Activated naive CD8-positive, alpha-beta T cell treated with anti-CD3 and anti-CD28 coated beads for 36 hours (primary cell): ENCODE measurements at places on chromosomes 7 and 10. TPM values are rescaled to one million over a fixed set of nuclear protein-coding genes. Genes with fewer than 3 reads are reported as not detected.

PSD gene
- 5.2 TPM for total RNA-seq

NKX2-3 gene
- not detected for total RNA-seq

- H3K27ac ChIP-seq: no peak overlapping the region
- no peak overlapping the region for H3K4me3 ChIP-seq
- no peak for DNase-seq
These were observed 52.9 kb downstream of the CALD1 start for GRCh38 chr7:134832367-134832766.

DNA sequence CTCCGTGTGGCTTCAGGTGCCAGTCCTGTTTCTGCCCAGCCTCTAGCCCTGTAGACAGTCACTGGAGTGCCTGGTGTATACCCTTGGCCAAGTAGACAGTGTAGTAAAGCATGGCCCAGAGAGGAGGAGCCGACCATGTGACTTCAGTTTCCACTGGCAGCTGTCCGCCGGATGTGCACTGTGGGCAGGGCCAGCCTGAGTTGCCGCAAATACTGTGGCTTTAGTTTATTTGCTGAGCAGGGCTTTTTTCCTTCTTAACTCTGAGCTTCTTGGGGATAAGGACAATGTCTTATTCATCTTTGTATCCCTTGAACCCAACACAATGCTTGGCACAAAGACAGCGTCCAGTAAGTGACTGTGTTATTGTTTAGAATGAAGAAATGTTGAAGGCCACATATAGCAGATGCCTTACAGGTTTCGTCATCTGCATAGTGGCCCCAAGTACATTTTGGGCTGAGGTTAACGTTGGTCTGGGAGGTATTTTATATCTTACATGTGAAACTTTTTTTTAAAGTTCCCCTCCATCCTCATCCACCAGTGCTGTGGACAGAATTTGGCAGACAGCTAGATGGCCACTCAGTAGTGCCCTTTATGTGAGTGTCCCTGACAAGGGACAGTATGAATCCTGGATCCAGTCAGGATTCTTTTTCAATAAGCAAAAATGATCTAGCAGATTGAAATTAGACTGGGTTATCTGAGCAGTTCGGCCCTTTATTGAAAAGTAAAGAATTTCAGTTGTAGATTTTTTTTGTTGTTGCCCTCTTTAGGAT is 40.6 kb downstream of the CYP17A1 start:
- H3K4me3 ChIP-seq: peak overlapping the region; percentile 29
- peak; percentile 65 for DNase-seq
- peaks cover 46% of the 10 kb centered on the region for H3K4me1 ChIP-seq

DNA sequence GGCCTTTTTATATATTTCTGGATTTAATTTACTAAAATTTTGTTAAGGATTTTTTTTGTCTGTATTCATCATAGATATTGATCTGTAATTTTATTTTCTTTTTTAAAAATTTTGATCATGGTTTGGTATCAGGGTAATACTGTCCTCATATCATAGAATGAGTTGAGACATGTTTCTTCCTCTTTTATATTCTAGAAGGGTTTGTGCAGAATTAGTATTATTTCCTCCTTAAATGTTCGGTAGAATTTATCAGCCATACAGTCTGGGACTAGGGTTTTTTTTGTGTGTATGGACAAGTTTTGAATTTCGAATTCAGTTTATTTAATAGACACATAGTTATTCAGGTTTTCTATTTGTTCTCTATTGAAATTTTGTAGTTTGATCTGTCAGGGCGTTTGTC is 54.0 kb downstream of the SHOC2 start:
- H3K27me3 ChIP-seq: no peaks in the 10 kb centered on the region
- H3K27ac ChIP-seq: no peak overlapping the region
- H3K36me3 ChIP-seq: peaks cover 49% of the 10 kb centered on the region
- peaks cover 39% of the 10 kb centered on the region for H3K4me1 ChIP-seq
- no peak overlapping the region for H3K4me3 ChIP-seq

DNA sequence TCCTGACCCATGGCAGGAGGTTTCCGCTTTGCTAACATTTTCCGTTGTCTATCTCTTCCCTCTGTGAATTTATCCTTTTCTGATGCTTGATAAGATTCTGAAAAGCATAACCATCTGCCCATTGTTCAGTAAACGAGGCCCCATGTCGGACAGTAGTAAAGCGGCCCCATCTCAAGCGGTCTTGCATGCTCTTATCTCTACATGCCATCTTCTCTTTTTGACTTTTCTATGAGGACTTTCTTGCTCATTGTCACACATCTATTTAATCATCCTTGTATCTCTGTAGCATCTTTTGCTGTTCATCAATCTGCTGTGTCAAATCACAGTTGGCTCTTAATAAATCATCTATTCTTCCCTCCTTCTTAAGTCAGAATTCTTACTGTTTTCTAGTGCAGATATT is 37.6 kb downstream of the ZNF248 start:
- peaks cover 24% of the 10 kb centered on the region for H3K36me3 ChIP-seq
- no peak overlapping the region for H3K27ac ChIP-seq
- no peak for DNase-seq
- H3K4me1 ChIP-seq: no peaks in the 10 kb centered on the region
- H3K4me3 ChIP-seq: no peak overlapping the region
- H3K27me3 ChIP-seq: no peaks in the 10 kb centered on the region

- H3K4me3 ChIP-seq: peak overlapping the region; percentile 20
- no peak overlapping the region for H3K27ac ChIP-seq
- DNase-seq: no peak
- H3K27me3 ChIP-seq: peaks cover 32% of the 10 kb centered on the region
- peaks cover 43% of the 10 kb centered on the region for H3K4me1 ChIP-seq
These were observed 52.1 kb downstream of the ADRB1 start for GRCh38 chr10:114095559-114096337.

DNA sequence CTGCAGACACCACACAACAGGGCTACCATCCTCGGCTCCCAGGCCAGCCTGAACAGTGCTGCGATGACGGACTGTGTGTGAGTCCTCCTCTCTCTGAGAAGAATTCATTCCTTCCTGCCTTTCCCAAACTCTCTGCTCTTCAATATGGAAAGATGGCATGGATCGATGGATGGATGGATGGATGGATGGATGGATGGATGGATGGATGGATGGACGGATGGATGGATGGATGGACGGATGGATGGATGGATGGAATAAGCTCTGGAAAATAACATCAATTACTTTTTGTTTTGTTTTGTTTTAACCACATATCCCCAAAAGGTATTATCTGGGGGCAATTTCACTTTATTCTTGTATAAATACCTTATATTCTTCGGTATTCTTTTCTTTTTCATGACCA is 151.9 kb downstream of the AKR1D1 start:
- H3K4me1 ChIP-seq: no peaks in the 10 kb centered on the region
- no peak overlapping the region for H3K27ac ChIP-seq
- DNase-seq: no peak
- H3K27me3 ChIP-seq: peaks cover 7% of the 10 kb centered on the region
- H3K36me3 ChIP-seq: no peaks in the 10 kb centered on the region

GRCh38 chr7:151306374-151306773 is 35.2 kb upstream of the NUB1 start:
- H3K4me1 ChIP-seq: peaks cover 12% of the 10 kb centered on the region
- H3K27me3 ChIP-seq: peaks cover 45% of the 10 kb centered on the region
- no peak overlapping the region for H3K27ac ChIP-seq

CABCOCO1 gene
- total RNA-seq: not detected

- H3K27ac ChIP-seq: no peak overlapping the region
- H3K4me3 ChIP-seq: no peak overlapping the region
- H3K27me3 ChIP-seq: no peaks in the 10 kb centered on the region
- peaks cover 20% of the 10 kb centered on the region for H3K4me1 ChIP-seq
These were observed 62.8 kb downstream of the ZEB1 start for GRCh38 chr10:31381766-31382316.

DNA sequence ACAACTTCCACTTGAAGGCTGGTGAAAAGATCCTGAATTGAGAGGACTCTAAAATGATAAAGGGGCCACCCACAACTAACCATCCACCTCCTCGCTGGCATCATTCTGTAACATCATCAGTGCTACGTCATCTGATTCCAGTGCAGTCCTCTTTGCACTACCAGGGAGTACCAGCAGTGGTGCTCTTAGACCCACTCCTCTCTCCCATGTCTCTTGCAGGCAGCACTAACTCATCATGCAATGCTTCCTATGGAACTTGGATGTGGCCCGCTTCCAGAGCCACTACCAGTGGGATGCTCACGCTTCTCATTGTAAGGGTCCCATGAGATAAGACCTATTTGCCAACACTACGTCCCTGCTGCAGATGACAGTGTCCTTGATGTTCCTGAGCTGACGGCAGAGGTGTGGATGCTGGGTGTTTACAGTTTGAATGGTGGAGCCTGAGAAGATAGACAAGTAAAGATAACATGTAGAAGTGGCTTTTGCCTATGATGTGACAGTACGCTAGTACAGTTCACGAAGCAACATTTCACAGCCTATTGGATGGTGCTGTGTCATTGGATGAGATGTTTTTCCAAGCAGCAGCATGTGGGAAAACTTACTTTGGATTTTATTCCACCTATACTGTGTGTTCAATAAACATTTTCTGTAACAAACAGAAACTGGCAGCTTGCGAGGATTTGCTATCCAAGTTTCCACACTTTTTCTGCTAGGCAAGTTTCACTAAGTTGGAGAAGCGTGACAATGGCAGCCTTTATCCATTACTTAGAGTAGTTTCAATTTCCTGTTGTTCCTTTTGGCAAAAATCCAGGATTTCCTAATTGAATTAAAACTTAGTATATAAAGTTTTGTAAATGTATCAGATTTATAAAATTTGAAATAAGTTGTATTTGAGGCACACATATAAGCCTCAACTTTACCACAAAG is 35.8 kb upstream of the COBL start:
- H3K27ac ChIP-seq: no peak overlapping the region
- H3K4me3 ChIP-seq: no peak overlapping the region
- no peak for DNase-seq
- no peaks in the 10 kb centered on the region for H3K36me3 ChIP-seq
- no peaks in the 10 kb centered on the region for H3K27me3 ChIP-seq

LRMDA gene
- not detected for total RNA-seq

PRSS1 gene
- total RNA-seq: not detected

- H3K36me3 ChIP-seq: no peaks in the 10 kb centered on the region
- H3K27me3 ChIP-seq: peaks cover 3% of the 10 kb centered on the region
- DNase-seq: no peak
These were observed 23.8 kb downstream of the PLPP4 start for GRCh38 chr10:120480848-120481247.

DNA sequence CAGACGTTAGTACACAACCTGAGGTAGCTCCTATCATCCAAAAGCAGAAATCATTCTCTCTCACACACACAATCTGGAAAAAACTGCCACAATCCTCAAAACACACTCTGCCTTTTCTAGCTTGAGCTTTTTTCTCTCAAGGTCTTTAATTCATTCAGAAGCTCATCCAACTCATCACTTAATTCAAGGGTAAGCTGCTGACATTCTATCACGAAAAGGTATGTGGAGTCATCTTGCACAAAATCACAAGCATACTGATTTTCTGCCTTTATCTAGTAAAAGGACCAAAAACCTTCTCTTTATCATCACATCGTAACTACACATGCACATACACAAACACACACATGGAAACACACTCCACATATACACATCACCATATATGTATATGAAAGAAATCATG is 32.0 kb downstream of the DOCK4 start:
- no peak overlapping the region for H3K27ac ChIP-seq
- H3K4me1 ChIP-seq: no peaks in the 10 kb centered on the region
- no peaks in the 10 kb centered on the region for H3K36me3 ChIP-seq
- no peak for DNase-seq
- no peak overlapping the region for H3K4me3 ChIP-seq

GRCh38 chr10:1473874-1474273 is 263.5 kb downstream of the ADARB2 start:
- no peaks in the 10 kb centered on the region for H3K36me3 ChIP-seq
- H3K4me1 ChIP-seq: no peaks in the 10 kb centered on the region
- H3K27ac ChIP-seq: no peak overlapping the region

- H3K27me3 ChIP-seq: peaks cover 3% of the 10 kb centered on the region
- H3K36me3 ChIP-seq: no peaks in the 10 kb centered on the region
- no peak overlapping the region for H3K27ac ChIP-seq
- no peak overlapping the region for H3K4me3 ChIP-seq
- no peaks in the 10 kb centered on the region for H3K4me1 ChIP-seq
These were observed 28.4 kb downstream of the TMEM130 start for GRCh38 chr7:98841179-98841997.

DNA sequence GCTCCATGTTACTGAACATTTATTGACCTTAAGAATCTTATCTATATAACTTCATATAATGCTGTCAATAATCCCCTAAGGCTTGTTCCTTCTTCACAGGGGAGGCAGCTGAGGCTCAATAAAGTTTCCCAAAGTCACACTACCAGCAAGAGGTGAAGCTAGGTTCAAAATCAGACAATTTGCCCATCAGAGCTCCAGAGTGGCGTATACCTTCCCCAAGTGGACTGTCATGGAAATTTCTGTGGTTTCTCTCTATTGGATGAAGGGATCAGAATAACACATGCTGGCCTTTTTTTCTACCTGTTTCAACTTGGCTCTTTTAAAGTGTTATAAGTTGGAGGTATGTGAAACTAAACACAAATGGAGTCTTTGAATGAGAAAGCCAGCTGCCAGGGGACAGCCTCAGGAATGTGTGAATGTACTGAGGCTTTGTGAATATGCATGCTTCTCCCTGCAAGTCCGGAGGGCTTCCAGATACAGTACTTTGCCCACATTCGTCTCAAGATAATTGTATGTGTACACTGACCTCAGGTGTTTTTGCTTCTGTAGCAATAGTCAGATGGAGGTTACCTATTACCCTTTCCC is 656.3 kb upstream of the CELF2 start:
- H3K4me1 ChIP-seq: no peaks in the 10 kb centered on the region
- no peak overlapping the region for H3K27ac ChIP-seq
- DNase-seq: no peak
- H3K4me3 ChIP-seq: no peak overlapping the region

IL6 gene
- not detected for total RNA-seq

- H3K27ac ChIP-seq: no peak overlapping the region
- DNase-seq: no peak
- no peaks in the 10 kb centered on the region for H3K27me3 ChIP-seq
- no peaks in the 10 kb centered on the region for H3K4me1 ChIP-seq
- no peaks in the 10 kb centered on the region for H3K36me3 ChIP-seq
These were observed 95.3 kb upstream of the GNAI1 start for GRCh38 chr7:80039251-80039884.

DNA sequence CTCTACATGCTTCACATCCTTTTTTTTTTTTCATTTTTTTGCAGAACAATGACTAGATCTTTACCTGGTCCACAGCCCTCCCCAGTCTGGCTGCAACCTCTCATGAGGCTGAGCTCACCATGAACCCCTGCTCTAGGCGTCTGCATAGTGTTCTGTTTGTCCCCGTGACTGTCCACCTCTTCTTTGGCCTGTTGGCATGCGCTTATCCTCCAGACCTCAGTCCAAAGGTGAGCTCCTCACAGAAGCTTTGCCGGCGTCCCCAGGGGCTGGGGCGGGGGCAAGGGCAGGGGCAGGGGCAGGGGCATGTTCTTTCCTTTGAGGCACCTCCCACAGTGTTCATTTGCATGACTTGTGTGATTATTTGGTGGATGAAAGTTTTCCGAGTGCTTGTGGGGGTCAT is 218.4 kb upstream of the ZNF32 start:
- no peaks in the 10 kb centered on the region for H3K4me1 ChIP-seq
- no peaks in the 10 kb centered on the region for H3K36me3 ChIP-seq
- H3K4me3 ChIP-seq: no peak overlapping the region
- H3K27me3 ChIP-seq: no peaks in the 10 kb centered on the region
- no peak for DNase-seq

GRCh38 chr7:47150497-47151260 is 431.2 kb downstream of the TNS3 start:
- DNase-seq: no peak
- no peaks in the 10 kb centered on the region for H3K36me3 ChIP-seq
- H3K4me3 ChIP-seq: no peak overlapping the region
- H3K27ac ChIP-seq: no peak overlapping the region

- H3K4me3 ChIP-seq: no peak overlapping the region
- no peaks in the 10 kb centered on the region for H3K4me1 ChIP-seq
- H3K36me3 ChIP-seq: peaks cover 24% of the 10 kb centered on the region
- H3K27ac ChIP-seq: no peak overlapping the region
- no peaks in the 10 kb centered on the region for H3K27me3 ChIP-seq
These were observed 158.6 kb upstream of the TCF7L2 start for GRCh38 chr10:112791447-112791846.
